ENCODE measurements at places on chromosomes 7 and 10.

- DNase-seq = peak; percentile 70
Measured at GRCh38 chr10:17835688-17836087, 26.5 kb downstream of the MRC1 start.

- no peak for DNase-seq
Measured at GRCh38 chr7:147723536-147723935, 867.0 kb upstream of the C7orf33 start.

DNA sequence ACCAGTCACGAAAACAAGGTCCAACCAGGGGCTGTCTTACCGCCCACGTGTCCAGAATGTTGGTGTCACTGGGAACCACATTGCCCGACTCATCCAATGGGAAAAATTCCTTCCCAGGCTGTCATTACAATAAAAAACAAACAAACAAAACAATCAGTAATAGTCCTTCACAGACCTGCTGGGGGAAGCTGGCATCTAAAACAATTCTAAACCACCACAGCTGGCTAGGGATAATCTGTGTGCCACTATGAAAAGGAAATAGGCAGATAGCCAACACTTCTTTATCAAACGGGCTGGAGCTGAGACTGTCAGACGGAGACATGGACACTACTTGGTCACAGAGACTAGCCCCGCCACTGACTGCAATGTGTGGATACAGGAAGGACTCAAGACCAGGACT lies 9.2 kb downstream of the AKR1B1 start:
- no peak for DNase-seq

GRCh38 chr10:75542084-75542483 lies 110.7 kb downstream of the LRMDA start:
- DNase-seq = no peak

All from fibroblast of pulmonary artery (primary cell).